ENCODE measurements at places on chromosomes 7 and 10.

GRCh38 chr7:108108131-108108530, 22.0 kb downstream of the LAMB4 start:
- DNase-seq = no peak

GRCh38 chr10:72334196-72334824, 20.4 kb downstream of the DNAJB12 start:
- DNase-seq = no peak

DNA sequence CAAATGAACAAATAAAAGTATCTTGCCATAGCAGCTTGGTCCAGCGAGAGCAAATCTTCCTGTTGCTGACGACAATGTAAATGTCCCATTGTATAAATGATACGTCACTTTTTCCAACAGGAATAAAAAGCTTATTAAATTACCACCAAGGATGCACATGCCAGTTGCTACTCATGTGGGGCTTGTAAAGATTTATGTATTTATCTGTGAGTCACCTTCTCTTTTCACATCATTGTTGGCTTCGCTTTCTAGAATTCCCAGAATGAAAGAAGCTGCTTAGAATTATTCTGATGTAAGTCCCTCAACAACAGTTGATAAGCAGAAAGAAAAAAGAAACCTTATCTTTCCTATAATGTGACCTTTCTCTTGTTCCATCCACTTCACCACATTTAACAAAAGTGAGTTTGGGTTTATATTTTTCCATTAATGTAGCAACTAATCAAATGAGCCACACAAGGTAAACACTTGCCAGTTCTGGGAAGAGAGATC, 22.4 kb downstream of the DNAJC12 start:
- DNase-seq = no peak

- DNase-seq = no peak
These were observed 86.7 kb upstream of the ADRB1 start for GRCh38 chr10:113957013-113957412.

DNA sequence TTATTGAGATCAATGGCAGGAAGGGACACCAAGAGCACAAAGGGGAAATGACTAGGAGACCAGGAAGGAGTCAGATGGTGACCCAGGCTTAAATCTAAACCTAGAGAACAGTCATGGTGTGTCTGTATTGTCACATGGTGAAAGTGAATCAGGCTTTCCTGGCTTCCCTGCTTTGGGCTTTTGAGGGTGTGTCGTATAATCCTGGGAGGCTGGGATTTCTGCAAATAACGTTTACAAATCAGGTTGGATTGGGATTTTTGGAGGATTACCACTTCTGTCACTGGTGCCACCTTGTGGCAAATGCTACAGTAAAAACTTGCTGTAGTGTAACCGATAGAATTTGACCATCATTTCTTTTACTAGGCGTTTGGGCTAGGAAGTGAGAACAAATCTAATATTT, 502.6 kb downstream of the NRG3 start:
- no peak for DNase-seq

DNA sequence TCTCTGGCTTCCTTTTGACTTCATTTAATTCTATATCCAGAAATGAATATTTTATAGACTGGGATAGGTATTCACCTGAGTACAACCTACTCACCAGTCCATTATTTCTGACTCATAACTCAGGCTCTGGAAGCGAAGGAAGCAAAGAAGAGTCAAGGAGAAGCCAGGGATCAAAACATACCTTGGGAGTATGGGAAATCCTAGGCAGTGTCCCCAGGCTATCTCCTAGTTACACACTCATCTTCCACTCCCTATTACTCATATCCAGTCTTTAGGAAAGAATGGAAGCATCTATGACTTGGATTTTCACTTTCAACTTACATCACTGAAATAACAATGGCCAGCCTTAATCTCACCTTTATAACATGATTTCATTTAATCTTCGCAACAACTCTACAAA, 40.9 kb upstream of the ELAPOR2 start:
- DNase-seq = no peak

DNA sequence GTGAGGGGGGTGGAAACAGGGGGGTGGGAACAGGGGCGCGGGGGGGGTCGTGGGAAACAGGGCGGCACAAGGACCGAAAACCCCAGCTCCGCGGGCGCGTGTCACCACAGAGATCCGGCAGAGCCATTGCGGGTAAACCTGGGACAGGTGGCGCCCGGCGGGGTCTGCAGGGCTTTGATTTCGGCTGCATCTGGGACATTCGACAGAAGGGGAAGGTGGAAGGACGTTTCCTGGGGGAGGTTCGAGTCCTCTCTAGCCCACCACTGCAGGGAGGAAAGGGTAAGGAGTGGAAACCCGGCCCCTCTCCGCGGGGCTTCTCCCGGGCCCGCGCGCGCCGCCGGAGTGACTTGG, 7.5 kb downstream of the NKX2-3 start:
- no peak for DNase-seq

DNA sequence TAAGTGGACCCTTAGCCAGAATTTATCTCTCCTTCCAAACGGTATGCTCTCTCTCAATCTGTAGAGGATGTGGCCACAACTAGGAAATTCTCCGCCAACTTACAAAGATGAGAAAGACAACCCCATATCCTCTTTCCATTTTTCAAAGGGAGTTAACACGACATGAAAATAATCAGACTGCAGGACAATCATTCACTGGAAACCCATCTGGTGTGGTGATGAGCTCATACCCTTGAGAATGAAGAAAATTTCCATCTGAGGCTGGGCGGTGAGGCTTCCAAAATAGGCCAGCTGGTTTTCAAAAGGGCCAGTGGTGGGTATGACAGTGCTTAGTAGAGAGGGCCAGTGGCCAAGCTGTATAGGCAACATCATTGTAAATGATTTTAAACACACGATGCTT, 369.6 kb downstream of the FRMD4A start:
- no peak for DNase-seq

GRCh38 chr10:17643339-17643754, 604 bp upstream of the STAM start:
- DNase-seq = no peak

- DNase-seq = no peak
These were observed 251.6 kb upstream of the MKLN1 start for GRCh38 chr7:131076032-131076431.

- DNase-seq = peak; percentile 80
These were observed 32.2 kb downstream of the FOXL3 start for GRCh38 chr7:322111-322671.

DNA sequence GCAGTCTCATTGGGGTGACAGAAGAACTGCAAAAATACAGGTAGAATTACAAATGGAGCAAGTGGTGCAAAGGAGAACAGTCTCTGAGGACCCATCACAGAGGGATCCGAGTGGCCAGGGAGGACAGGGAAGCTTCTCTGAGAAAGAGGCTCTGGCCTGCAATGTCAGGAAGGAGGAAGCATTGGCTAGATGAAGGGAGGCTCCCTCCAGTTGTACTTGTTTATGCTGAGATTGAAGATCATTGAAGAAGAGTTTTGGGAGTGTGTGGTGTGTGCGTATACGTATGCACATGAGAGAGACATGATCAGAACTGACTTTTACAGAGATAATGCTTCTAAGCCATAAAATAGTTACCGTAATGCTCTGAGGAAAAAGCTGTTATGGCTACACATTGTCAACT, 274.7 kb upstream of the FZD8 start:
- DNase-seq = no peak

DNA sequence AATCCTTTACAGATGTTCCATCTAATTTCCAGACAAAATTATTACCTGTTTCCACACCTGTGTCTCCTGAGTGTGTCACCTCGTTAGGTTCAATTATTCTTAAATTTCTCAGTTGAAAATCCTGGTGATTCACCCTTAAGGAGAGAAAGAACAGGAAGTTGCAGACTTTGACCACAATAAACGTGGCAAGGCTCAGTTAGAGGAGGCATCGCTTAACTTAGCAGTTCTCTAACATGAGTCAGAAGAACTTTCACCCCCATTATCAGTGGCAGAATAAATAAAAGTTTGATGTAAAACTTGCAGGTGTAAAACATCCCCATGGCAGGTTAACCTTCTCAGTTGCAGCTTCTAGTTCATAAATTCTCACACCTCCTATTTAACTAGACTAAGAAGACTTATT, 8.3 kb downstream of the XPNPEP1 start:
- no peak for DNase-seq

GRCh38 chr10:89699581-89700064, 1.8 kb upstream of the KIF20B start:
- no peak for DNase-seq

DNA sequence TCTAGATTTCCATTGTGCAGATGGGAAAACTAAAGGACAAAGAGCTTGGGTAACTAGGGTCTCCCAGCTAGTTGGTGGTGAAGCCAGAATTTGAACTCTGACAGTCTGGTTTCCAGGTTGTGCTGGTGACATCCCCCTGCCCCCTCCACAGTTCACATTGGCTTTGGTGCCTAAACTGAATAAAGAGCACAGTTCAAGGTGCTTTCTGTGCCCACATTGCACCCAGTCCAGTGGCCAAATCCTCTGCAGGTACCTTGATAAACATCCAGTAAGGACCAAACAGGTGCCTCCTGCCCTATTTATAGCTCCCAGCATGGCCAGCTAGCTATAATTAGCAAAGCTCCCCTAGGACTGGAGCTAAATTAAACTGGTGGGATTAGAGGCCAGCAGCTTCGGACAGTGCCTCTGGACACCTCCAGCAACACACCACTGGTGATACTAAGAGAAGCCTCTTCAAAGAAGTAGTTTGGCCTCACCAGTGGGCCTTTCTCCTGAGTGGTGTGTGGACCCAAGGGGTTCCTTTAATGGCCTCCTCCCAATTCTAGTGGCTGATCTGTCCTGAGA, 59.9 kb downstream of the KCNMA1 start:
- no peak for DNase-seq

DNA sequence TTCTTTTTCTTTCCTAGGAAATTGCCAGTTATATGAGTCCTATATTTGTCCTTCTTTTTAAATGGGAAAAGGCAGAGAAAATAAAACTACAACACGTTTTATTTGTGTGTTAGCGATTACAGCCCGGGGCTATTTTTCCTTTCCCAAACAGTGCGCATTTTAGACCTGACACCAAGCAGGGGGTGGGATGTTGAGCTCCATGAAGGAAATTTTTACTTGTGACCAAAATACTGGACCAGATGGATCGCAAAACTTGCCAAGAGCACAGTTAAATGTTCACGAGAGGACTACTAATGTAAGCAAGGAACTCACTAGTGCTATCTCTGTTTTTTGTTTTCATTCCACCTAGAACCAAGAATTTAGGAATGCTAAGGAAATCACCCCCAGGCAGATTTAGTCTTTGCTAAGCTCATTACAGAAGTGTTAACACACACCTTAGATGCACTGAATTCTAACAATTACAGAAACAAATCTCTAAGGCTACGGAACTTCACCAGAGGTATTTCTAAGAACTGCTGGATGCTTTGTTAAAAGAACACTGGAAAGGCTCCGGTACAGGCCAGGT, 114.8 kb downstream of the JAZF1 start:
- DNase-seq = no peak

DNA sequence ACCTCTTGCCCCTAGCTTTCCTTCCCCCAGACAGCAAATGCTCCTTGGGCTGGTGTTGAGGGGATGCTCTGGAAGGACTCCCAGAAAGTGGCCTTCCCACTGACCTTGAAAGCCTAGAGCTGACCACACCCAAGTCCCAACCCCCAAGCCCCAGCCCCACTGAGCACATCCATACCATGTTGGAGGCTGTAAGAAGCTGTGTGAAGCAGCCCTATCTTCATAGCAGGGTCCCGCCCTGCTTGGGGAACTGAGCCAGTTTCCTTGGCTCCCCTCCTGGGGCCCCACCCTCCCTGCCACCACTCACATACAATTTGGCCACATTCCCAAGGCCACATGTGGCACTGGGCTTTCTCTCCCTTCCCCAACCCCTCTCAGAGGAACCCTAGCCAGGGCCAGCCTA, 72.3 kb upstream of the CACUL1 start:
- no peak for DNase-seq
